Activated CD4-positive, alpha-beta T cell treated with anti-CD3 and anti-CD28 coated beads for 24 hours (primary cell): ENCODE measurements at places on chromosomes 12 and 14.

DNA sequence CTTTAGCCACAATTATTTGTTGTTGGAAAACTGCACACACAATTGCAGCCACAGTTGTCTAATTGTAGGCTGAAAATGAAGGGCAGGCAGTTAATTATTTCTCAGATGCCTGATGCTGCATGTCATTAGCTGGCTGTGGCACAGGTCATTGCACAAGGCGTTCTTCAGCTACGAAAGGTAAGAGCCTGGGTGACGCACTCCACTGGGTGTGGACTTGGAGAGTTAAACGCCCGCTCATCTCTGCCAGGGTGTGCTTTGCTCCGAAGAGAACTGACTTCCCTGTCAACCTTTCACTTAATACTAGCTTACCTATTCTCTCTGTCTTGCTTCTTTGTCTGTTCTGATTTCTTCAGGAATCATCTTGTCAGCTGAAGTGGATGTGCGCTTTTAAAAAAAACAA is 91.4 kb upstream of the CPM start:
- no peak for DNase-seq

GRCh38 chr14:96221109-96221650 is 16.5 kb downstream of the BDKRB2 start:
- DNase-seq, result no peak

DNA sequence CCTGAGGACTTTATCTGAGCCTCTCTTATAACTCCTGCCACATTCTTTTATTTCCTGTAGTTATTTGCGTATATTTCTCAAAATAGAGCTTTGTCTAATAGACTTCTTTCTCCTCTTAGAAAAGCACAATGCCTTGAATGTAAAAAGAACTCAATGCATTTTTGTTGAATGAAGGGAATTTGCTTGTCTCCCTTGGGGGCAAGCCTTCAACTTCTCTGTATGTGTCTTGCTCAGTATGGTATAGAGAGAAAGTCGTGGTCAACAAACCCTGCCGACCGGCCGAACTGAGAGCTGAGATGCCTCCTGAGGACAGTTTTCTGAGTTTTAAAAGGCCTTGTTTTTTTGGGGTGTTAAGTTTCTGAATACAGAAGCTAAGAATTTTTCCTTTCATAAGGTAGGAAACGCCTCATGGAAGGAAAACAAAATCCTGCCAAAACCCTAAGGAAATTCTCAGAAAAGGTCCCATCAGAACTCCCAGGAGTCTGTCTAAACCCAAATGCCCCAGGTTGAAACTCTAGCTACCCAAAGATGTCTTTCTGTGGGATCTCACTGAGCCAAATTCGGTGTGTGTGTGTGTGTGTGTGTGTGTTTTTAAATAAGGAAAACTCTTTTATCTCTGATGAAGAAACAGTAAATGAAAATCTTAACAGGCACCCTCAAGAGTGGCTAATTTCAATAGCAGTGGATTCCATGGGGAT is 136.6 kb downstream of the C12orf75 start:
- DNase-seq, result no peak

DNA sequence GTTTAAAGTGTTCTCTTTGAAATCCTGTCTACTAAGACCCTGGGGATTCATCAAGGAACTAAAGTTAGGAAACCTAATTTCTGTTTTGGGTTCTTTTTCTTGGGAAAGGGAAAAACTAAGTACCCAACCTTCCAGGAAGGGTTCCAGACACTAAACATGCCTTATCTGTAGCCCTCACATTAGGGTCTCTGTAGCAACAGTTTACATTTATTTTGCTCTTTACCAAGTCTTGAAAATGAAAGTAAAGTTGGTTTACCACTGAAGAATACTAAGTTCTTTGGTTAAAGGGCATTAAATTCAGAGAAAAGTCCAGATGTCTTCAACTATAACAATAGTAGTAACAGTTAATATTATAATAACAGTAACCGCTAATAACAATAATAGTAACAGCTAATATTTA is 207.5 kb upstream of the CDKN3 start:
- DNase-seq, result no peak

GRCh38 chr12:122097927-122098756 is 19.6 kb downstream of the MLXIP start:
- DNase-seq, result no peak

GRCh38 chr12:9761419-9761781 is 699 bp upstream of the CD69 start:
- DNase-seq, result no peak

- DNase-seq, result peak; percentile 37
Observed at GRCh38 chr12:14629832-14630710, 62.4 kb upstream of the PLBD1 start.

DNA sequence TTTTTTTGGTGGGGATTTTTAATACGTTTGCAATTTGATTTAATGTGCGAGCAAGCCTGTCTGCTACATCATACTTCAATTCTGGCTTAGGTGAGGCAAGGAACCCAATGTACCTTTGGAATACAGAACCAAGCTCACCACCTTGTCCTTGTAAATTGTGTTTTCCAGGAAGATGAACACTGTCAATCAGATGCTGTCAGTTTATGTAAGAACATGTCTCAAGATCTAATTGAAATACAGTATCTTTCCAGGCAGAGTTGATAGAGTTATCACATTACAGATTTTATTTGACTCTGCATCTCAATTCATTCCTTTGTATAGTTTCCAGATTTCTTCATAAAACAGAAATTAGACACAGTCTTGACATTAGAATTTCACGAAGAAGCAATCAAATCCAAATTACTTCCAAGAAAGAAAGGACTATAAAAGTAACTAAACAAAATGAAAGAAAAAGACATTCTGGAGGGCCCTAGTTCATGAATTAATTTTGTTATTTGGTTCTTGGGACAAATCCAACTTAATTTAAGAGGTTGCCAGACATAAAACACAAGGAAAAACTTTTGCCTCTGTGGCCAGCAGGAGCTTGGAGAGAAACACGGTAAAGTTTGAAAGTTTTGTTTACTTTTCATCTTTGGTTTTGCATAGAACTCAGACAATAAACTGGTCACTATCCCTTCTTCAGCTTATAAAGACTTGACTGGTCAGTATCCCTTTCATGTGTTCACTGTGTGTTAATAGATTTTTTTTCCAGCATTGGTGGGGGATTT is 16.4 kb upstream of the MED13L start:
- no peak for DNase-seq

DNA sequence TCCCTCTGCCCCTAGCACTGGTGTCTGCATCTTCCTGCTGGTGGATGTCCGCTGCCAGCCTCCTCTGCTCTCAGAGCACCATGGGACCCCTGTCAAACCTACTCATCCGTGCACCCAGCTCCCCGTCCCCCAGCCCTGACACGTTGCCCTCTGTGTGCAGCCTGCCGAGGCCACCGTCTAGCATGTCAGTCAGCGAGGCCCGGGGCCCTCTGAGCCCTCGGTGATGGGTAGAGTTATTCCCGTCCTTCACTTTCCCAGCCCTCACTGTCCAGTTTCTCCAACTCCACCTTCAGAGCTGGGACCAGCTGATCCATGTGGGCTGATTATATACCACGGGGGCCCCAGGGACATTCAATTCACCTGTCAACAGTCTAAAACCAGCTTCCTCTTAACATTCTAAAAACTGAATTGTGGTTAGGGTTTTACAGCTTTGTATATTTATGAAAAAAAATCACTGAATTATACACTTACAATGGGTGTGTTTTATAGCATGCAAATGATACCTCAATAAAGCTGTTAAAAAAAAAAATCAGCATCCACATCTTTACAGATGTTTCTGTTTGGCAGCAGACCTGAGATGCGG is 61.3 kb downstream of the CCDC88C start:
- DNase-seq, result no peak

DNA sequence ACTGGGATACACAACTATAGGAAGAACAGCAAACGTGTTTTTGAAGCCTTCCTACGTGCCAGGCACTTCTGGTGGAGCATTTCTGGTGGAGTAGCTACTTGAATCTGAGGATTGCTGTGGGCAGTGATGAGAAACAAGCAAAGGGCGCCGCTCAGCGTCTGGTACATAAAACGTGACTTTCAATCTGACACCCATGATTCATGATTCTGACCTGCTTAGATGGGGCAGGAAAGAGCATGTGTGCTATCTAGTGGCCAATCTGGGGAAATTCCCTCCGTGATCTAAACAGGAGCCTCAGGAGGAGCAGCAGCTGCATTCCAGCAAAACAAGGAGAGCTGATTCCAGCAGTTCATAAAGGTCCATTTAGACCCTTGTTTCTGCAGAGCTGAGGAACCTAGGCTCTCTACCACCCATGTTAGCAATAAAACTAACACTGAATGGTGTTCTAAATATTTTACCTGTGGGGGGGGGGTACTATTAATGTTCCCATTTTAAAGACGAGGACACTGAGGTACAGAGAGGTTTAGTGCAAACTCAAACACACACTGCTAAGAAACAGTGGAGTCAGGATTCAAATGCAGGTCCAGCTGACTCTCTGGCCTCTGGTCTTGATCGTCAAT is 37.8 kb downstream of the PAH start:
- DNase-seq, result no peak

GRCh38 chr12:124605883-124606774 is 38.7 kb upstream of the NCOR2 start:
- DNase-seq, result no peak

DNA sequence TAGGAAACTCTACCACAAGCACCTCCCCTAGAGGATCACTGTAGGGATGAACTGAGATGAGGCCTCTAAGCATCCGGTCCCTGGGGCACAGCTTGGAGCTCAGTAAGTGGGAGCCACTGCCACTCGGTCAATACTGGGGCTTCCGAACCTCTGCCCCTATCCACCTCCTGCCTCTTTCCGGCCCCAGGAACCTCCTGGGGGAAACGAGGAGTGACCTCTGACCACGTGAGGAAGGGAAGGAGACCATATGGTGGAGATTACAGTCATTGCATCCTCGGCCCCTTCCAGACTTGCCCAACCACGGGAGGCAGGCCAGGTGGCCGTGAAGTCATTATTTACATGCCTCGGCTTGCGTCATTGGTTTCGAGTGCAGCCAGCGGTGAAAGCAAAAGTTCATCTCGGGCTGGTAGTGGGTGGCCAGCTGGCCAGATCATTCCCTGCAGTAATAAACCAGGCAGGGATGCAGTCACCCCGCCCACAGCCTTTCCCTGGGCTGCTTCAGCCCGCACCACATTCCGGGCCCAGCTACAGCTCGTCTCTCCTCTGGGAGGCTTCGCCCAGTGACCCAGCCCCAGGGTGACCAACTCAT is 65.4 kb downstream of the C14orf132 start:
- DNase-seq, result no peak

DNA sequence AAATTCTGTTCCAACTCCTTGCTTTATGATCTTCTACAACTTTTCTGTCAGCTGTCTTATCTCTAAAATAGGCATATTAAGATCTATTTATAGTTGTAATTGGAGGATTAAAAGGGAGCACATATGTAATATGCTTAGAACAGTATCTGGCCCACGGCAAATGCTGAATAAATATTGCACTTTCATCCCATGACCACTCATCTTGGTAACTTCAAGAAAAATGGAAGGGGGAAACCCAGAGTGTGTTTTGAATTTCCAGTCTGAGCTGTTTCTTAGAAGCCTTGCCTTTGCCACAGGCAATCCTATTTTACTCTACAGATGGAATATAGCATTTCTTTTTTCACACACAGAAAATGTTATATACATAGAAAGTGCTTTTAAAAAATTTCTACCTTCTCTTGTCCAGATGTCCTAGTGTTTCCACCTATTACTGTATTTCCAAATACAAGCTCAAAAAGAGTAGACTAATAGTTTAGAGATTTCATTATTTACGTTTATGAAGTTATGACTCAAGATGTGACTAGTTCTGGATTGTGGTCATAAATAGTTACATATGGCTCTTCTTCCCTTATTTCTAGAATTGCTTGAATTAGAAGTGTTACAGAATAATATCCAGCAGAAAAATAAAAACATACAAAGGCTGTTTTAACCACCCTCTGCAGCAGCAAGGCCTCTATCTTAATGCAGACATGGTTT is 6.2 kb upstream of the STXBP6 start:
- no peak for DNase-seq

- DNase-seq, result no peak
Observed at GRCh38 chr14:95238487-95239298, 81.0 kb downstream of the CLMN start.

GRCh38 chr12:107602446-107602845 is 83.2 kb upstream of the PWP1 start:
- DNase-seq, result no peak

DNA sequence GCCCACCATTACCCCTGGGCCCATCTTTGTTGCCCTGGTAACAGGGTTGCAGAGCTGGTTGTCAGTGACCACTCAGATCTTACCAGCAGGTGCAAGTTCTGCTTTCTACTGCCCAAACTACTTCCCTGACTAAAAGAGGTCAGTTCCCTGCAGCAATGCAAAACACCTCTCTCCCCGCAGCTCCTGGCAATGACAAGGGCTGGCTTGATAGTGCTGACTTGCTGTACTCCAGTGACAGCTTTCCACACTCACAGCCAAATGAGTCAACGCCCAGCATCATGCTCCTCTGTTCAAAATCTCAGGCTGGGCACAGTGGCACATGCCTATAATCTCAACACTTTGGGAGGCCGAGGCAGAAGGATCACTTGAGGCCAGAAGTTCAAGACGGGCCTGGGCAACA is 90.6 kb downstream of the CIT start:
- no peak for DNase-seq

GRCh38 chr14:56666716-56667115 is 87.1 kb downstream of the TMEM260 start:
- no peak for DNase-seq

DNA sequence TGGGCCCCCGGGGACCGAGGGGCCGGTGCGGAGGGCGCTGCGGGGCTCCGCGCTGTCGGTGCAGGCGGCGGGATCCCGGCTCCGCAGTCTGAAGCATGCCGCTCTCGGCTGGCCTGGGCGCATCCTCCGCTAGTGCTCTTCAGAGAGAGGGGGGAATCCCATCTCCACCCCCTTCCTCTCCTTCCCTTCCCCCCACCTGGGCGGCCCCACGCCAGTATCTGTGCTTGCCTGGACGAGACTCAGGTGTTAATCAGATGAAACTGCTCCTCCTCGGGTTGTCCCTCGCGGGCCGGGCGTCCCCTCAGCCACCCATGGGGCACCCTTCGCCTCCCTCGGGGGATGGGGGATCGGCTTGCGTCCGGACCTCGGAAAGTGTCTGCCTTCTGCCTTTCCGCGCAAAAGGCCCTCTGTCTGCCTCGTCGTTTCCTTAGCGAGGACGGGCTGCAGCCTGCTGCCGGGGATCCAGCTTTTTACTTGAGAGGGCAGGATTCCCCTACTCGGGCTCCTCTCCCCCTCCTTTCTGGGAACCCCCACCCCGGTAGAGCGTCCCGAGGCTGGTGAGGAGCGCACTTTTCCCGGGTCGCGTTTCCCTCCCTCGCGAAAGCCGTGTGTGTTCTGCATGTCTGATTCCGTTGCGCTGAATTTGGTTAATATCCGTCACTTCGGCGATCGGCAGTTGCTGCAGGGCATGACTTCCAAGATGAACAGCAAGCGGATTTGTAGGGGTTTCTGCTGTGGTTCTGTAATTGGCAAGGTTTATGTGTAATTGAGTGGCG is 1.1 kb downstream of the GPHN start:
- DNase-seq, result peak; percentile 29

DNA sequence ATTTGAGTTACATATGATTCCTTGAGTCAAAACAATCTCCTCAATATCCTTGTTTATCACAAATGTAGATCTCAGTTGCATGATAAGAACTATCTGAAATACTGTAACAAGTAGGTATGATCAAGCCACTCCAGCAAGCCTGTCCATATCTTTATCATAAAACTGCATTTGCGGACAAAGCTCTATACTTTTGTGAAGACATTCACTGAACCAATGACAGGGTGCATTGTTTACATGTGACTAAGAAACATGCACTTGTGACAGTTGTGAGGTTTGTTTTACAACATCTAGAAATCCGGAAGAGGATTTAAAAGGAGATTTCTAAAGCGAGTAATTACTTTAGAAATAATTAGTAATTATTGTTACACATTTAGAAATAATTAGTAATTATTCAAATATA is 111.7 kb downstream of the PPP2R5E start:
- DNase-seq, result no peak
